Stimulated activated naive CD4-positive, alpha-beta T cell (primary cell): ENCODE measurements at places on chromosomes 7 and 10.

GRCh38 chr10:113132591-113133121 is 182.6 kb downstream of the TCF7L2 start:
- no peak for DNase-seq

- DNase-seq = no peak
Measured at GRCh38 chr7:47327698-47328391, 254.1 kb downstream of the TNS3 start.

DNA sequence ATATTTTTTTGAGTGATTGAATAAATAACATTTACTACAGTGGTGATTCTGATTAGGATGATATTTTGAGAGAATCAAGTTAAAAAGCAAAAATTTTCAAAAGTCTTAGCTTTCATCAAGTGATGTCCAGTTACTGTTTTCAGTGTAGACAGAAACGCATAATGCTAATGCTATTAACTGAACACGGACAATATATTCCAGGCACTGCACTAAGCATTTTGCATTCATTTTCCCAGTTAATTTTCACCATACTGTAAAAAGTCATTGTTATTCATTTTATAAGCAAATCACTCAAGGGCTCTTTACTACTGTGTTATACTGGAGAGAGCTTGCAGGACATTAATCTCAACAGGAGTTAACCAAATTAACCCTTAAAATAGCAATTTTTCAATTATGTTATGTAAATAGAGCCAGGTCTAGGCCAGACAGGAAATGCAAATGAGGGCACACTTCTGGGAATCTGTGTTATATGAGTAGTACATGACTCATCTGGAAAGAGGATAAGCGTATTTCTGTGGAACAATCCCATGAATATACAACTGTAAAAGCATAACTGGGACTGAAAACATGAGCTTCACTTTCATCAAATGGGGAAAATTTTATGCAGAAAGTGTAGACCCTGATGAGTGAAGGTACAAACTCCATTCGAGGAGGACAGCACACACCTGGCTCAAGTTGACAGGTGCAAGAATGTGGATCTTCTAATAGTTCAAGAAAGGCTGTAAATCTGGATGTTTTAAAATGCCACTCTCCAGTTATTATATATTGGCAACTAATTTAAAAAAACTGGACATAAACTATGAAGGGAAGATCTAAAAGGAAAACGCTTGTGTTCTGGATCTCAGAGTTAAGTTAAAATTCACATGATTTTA is 75.4 kb downstream of the ANK3 start:
- DNase-seq = no peak

GRCh38 chr10:110717781-110718589 is 73.8 kb downstream of the RBM20 start:
- DNase-seq = no peak

DNA sequence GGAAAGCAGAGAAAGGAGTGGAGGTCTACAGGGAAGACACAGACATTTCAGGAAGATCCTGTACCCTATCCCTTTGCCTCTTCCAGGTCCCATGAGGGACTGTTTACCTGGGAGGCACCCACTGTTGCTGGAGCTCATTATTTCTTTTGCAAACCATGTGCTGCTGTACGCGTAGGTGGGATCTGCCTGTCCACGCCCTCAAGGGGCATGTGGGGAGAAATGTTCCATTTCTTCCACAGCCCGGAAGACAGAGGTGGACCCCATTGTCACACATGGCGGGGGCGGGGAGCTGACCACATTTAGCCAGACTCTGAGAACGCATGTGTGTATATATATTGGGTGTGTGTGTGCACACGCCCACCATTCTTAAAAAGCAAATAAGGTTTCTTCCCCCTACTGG is 2.0 kb downstream of the PLXNA4 start:
- no peak for DNase-seq

GRCh38 chr10:121088524-121088923 is 237.4 kb downstream of the WDR11 start:
- DNase-seq = no peak

- no peak for DNase-seq
Measured at GRCh38 chr10:63899673-63900300, 378.6 kb downstream of the REEP3 start.

- DNase-seq = no peak
Measured at GRCh38 chr10:45640941-45641340, 31.6 kb downstream of the ZFAND4 start.
